ENCODE measurements at places on chromosomes 1 and 21. TPM values are rescaled to one million over a fixed set of nuclear protein-coding genes. Genes with fewer than 3 reads are reported as not detected.

The OSCP1 gene
- total RNA-seq = 11.5 TPM

The OR10J1 gene
- not detected for total RNA-seq

The SPRR1B gene
- total RNA-seq = not detected

The SHISA4 gene
- total RNA-seq = 38.9 TPM

The C1orf94 gene
- total RNA-seq = not detected

The OMA1 gene
- 42.4 TPM for total RNA-seq

The GNL2 gene
- 37.0 TPM for total RNA-seq

The SPRR2B gene
- total RNA-seq = not detected

DNA sequence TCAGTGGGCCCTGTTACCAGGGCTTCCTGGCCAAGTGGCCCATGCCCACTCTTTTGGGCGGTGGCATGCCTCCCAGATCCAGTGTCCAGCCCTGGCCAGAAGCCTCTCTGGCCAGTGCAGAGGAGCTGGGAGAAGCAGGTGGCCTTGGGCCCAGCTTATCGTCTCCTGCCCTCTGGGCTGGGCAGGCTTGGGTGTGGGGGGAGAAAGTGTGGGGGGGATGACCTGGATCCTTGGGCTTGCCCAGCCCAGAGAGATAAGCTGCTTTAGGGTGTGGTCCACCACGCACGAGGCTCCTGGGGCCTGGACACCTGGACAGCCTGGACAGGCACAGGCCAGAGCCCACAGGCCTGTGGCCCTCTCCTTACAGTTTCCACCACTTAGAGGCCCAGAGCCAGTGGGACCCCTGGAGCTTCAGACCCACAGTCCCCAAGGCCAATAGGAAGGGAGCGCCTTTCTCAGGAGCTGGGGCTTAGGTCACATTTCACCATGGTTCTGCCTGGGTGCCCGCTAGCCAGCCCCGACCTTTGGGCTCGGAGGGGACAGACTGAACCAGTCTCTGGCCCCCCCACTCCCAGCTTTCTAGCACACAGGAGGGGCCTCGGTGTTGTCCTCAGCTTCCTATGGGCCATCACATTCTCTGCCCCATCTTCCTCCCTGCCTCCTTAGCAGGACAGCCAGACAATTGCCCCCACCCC is 1.8 kb downstream of the ESPN start:
- no peak for DNase-seq

- no peak for DNase-seq
Observed at GRCh38 chr1:65253800-65254319, 55.5 kb upstream of the DNAJC6 start.

- DNase-seq = no peak
Observed at GRCh38 chr21:42453224-42453985, 42.6 kb downstream of the RSPH1 start.

DNA sequence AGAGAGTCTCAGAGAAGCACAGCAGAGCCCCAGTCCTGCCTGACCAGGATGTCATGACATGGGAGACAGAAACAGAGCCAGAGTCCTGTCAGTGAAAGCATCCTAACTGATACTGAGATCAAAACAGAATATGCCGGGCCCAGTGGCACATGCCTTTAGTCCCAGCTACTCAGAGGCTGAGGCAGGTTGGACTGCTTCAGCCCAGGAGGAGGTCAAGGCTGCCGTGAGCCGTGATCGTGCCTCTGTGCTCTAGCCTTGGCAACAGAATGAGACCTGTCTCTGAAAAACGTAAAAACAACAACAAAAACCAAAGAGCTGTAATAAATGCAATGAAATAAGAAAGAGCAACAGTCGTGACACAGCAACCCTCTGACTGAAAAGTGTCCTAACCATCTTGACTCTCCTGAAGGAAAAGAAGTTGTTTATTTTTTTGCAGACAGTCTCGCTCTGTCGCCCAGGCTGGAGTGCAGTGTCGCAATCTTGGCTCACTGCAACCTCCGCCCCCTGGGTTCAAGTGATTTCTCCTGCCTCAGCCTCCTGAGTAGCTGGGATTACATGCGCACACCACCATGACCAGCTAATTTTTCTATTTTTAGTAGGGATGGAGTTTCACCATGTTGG is 189.2 kb downstream of the SLC45A1 start:
- no peak for DNase-seq

- DNase-seq = no peak
Observed at GRCh38 chr1:101314244-101314643, 77.4 kb downstream of the S1PR1 start.

DNA sequence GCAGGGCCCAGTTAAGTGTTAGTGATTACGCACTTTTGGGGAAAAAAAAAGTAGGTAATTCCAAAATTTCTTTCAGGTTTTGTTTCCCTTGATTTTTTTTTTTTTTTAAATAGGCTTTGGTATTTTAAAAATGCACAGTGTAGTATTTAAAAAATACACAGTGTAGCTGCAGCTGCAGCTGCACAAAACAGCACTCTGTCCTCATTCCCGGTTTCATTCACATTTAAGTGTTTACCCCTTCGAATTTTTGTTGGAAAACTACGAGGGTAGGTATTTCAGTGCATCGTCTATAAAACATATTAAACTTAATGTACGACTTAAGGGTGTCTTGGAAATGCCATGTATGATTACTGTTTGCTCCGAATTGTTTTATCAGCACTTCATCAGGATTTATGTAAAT is 3.4 kb downstream of the NEK7 start:
- no peak for DNase-seq

- no peak for DNase-seq
Observed at GRCh38 chr1:112312315-112312714, 83.7 kb upstream of the CTTNBP2NL start.
